HTR-8/SVneo (cell line): ENCODE measurements at places on chromosomes 11 and 22.

DNA sequence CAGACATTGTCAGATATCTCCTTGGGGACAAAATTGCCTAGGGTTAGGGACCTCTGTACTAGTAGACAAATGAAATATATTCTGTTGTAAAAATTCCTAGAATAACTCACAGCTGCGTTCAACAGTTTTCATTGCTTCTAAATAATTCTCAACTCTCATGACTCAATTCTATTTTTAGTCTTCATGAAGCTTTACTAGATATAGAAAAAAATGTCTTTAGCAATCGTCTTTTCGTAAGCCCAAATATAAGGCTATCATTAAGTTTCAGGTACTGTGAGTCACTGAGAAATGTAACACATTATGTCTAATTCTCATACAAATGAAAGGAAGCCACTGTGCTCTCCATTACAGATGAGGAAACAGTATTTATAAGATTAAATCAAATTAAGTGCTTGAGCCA is 6.4 kb downstream of the MMP12 start:
- no peak for DNase-seq

- no peak for DNase-seq
Measured at GRCh38 chr11:77753230-77753629, 67.3 kb downstream of the RSF1 start.

DNA sequence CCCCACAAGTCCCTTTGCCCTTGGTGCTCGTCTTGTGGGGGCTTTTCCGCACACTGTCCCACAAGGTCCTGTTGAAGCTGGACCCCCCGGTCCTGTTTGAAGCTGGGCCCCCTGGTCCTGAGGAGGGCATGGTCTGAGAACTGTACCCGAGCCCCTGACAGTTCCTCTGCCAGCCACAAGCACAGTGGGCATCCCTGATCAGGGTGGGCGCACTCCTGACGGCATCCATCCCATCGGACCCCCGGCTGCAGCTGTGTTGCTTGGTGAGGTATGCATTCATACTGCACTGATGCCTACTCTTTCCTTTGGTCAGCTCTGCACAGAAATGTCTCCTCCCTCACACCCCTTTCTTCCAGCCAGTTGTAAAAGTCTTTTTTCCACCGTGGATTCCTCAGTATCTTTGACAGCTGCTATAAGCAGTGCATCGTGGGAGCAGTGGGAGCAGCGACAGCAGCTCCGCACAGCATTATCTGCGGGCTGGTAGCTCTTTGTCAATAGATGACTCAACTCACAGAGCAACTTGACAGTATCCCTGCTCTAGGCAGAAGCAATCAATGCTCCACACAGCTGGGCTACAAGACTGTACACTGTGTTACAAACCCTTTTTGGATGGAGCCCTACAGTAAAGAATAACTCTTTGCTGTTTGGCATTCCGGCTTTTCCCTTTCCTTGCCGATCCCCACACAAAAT is 1030.8 kb upstream of the CCDC90B start:
- no peak for DNase-seq

DNA sequence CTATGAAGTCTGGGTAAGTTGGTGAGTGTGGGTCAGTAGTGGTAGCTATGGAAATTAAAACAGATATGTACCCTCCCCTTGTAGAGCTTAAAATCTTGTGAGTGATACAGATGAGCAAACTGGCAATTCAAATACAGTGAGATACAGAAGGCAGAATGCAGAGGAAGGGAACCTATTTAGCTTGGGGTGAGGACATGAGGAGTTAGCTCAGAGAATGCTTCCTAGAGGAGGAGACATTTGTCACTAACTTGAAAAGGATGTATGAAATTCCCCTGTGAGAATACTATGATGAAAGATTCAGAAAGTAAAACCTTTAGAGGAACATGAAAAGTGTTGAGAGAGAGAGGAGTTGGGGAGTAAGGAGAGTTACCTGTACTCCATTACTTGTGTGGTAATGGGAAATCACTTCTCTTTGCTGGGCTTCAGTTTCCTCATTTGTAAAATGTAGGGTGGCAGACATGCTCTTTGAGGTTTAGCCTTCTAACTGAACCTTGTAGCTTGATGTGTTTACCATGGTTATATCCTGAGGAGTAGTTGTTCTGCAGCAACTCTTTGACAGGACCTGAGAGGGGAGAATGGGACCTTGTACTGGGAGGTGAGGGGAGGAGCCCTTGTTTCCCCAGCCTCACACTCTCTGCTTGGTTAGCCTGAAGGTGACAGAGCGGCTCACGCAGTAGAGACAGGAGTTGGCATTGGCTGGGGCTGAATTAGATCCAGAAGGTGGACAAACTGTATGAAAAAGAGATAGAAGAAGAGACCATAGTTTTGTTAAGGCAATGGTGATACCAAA is 17.9 kb downstream of the SWAP70 start:
- DNase-seq, result no peak

DNA sequence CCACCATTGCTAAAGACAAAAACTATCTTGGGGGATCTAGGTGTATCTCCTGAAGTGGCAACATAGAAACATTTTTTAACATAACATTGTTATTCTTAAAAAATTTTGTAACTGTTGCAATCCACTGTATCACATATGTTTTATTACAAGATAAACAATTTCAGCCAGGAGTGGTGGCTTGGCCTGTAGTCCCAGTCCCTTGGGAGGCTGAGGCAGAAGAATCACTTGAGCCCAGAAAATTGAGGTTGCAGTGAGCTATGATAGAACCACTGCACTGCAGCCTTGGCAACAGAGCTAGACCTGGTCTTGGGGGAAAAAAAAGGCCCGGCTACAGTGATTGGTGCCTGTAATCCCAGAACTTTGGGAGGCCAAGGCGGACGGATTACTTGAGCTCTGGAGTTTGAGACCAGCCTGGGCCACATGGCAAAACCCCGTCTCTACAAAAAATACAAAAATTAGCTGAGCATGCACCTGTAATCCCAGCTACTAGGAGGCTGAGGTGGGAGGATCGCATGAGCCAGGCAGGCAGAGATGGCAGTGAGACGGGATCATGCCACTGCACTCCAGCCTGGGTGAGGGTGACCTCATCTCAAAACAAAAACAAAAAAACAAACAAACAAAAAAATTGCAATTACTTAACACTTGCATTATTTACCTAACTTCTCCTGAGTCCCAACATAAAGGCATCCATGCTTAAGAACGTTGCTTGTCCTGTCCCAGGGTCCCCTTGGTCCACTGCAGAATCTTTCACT is 1.5 kb upstream of the DEPDC5 start:
- no peak for DNase-seq

DNA sequence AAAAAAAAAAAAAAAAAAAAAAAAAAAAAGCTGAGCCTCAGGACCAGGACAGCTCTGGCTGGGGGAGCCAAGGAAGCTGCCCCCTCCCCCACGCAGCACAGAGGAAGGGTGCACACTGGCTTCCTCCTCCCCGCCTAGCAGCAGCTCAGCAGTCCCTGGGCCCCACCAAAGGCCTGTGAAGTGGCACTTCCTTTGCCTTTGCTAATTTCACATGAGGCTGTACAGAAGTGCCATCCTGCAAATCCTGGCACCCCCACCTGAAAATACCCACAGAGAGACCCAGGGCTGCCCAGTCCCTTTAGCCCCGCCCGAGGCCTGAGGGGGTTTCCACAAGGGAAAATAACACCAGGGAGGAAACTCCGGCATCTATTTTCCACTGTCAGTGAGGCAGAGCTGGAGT is 3.9 kb downstream of the RHOG start:
- no peak for DNase-seq

DNA sequence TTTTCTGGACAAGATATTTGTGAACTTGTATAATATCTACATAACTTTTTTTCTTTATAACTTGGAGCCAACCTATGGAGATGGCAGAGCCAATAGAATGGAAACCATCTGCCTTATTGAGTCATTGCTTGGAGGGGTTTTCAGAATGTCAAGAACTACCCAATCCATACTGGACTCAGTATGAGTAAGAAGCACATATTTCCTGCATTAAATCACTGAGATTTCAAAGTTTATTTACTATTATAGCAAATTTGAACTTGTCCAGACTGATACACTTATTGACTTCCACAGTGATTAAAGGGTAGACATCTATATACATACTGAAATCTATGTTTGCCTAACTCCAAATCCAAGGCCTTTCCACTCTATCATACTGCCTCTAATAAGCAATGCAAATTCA is 704.0 kb downstream of the KCNA4 start:
- no peak for DNase-seq

DNA sequence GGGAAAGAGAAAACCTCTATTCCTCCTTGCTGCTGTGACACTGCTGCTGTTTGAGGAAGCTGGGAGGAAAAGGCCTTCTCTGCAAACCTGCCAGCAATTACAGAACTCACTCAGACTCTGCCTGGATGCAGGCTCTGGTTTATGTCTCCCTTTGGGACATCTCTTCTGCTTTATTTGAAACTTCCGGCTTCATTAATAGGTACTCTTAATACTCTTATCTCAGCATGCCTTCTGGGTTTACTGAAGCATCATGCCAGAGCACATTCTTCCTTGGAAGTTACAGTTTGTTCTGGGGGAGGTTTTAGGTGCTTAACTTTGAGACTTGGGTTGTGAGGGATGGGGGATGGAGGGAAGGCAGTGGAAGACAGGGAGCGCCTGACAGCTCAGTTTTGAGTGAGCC is 79.9 kb downstream of the NAV2 start:
- no peak for DNase-seq

- no peak for DNase-seq
Measured at GRCh38 chr11:19020831-19021230, 39.7 kb downstream of the MRGPRX2 start.

DNA sequence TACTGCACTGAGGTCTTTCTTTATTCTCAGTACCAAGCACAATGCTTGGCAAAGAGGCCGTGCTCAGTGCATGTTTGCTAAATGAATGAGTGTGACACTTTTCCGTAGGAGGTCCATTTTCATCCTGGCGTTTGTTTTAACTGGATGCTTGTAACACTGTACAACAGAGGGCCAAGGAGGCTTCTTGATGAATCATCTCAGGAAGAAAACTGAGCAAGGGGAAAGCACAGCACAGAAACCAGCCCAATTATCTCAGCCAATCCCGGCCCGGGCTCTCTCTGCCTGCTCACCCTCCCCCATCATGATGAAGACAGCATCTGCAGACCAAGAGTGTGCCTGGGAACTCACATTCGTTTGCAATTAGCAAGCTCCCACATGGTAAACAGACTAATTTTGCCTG is 570.3 kb downstream of the OPCML start:
- no peak for DNase-seq

DNA sequence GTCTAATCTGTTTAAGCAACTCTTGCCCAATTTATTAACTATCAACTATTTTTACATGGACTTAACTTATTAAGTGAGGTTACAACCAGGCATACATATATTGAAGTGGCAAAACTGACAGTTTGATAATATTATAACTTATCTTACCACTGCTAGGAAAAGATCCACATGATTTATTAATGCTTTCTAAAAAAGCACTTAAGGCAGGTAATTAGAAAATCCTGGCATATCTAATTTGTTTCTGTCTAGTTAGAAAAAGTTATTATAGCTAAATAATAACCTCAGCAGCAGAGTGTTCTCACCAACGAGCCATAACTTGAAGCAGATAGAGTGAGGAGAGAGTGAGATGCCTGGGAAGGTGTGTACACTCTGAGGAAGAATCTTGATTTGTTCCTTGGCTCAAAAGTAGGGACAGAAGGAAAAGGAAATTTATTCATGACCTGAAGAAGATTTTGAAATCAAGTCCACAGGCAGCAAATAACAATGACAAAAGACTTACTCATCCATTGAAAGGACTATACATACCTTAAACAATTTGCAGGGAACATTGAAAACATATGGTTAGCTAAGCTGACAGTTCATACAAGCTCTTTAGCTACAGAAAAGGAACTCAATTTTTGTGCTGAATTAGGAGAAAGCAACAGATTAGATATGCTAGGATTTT is 7.1 kb upstream of the MUC15 start:
- DNase-seq, result no peak

- DNase-seq, result no peak
Measured at GRCh38 chr11:84061726-84062125, 775.6 kb upstream of the CCDC90B start.

GRCh38 chr11:128776424-128777284 is 82.8 kb downstream of the FLI1 start:
- no peak for DNase-seq

- DNase-seq, result no peak
Measured at GRCh38 chr22:19522190-19522880, 1.9 kb downstream of the CLDN5 start.

- no peak for DNase-seq
Measured at GRCh38 chr11:73152861-73153483, 10.9 kb upstream of the FCHSD2 start.

DNA sequence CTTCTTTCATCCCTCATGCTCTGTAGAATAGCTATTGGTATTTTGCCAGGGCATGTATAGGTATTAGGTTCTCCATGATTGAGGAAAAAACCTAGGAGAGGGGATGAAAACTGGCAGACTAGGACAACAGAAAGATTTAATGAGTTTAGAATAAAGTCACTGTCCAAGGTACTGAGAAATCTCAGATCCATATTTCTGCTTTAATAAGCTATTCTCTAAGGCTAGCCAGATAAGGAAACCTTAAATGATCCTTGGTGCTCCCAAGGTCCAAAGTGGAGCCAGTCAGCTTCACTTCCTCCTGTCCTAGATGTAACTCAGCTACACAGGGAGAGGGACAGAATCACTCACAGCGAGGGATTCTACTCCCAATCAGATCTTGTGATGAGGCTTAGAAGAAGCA is 13.7 kb upstream of the CSNK2A3 start:
- no peak for DNase-seq

GRCh38 chr11:63804259-63804658 is 9.0 kb upstream of the SPINDOC start:
- no peak for DNase-seq

- no peak for DNase-seq
Measured at GRCh38 chr11:75376175-75376574, 23.1 kb upstream of the RPS3 start.

GRCh38 chr11:59756558-59756840 is 1.3 kb downstream of the STX3 start:
- DNase-seq, result no peak

DNA sequence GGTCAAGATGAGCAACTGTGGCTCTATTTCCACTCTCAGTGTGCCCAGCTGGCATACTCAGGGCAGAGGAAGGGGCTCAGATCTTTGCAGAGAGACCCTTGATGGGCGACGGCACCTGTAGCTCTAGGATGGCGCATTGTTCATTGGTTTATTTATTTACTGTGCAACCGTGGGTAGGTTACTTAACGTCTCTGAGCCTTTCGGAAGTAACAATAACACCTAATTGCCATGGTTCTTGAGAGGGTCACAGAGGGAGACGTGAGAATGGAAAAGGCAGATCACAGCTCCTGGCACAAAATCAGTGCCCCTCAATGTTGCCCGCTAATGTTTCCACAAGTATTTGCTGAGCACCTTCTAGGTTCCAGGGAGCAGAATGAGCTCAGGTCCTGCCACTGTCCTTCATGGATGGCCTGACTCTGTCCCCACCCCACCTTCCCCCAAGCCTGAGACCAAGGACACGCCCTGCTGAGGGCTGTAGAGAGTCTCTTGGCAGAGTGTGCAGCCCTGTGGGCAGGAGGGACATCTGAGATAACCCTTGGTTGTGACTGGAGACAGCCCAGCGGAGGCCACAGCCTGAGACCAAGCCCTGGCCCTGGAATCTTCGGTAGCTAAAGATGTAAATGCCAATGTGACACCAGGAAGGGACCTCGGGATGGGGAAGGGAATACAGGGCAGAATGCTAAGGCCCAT is 780 bp upstream of the ALDH3B2 start:
- DNase-seq, result no peak

- peak; percentile 41 for DNase-seq
Measured at GRCh38 chr22:44702479-44703198, 635 bp downstream of the PRR5 start.

- DNase-seq, result no peak
Measured at GRCh38 chr11:129503646-129504045, 128.0 kb downstream of the BARX2 start.
